Suprapubic skin (tissue), 4 donors: ENCODE measurements at places on chromosomes 4 and X.

DNA sequence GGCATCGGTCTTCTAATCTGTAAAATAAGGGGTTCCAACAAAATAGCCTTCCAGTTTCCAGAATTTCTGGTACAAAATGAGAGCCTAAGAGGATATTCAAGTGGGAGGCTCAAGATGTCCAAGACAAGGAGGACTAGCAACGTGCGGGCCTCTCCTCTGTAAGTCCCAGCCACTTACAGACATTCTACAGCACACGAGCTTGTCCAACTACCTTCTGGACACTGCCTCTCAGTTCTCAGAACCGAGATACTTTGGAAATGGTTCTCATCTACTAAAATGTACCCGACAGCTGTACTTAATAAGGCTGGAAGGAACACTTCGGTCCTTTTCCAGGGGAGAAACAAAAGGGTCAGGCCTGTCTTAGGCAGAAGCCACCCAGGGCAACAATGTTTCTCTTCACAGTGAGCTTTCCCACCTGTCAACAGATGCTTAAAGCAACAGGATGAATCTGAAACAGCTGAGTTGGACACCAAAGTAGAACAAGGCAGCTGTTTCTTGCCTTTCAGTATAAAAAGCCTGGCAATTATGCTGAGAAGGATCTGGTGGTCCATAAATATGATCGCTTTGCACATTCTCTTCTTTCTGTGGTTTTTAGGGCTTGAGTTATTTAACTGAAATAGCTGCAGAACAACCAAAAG, 127.0 kb downstream of the HS6ST2 start:
- no peak for DNase-seq

DNA sequence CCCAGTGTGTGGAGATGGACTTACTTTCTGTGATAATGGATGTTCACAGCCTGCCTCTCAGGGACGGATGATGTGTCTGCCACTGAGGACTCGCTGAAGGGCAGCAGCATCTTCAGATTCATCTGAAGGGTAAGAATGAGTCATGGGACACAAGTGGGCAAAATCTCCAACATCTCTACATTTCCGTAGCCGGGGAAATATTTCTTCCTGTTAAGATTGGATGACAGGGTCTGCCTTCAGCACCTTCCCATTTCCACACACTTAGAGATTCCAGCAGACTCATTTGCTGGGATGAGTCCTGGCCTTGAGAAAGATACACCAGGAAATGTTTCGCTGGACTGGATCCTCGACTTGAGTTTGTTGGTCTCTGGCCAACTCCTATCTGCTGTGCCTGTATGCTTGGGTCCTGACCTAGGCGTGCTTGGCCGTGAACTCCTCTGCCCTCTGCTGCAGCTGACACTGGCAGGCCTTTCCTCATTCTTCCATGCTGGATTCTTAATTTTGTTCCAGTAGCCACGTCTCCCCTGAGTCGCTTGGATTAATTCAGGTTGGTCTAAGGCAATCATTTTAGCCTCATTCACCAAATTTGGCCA, 46.5 kb upstream of the SOD3 start:
- no peak for DNase-seq

GRCh38 chr4:142366769-142367181, 479.3 kb downstream of the INPP4B start:
- DNase-seq, result no peak

DNA sequence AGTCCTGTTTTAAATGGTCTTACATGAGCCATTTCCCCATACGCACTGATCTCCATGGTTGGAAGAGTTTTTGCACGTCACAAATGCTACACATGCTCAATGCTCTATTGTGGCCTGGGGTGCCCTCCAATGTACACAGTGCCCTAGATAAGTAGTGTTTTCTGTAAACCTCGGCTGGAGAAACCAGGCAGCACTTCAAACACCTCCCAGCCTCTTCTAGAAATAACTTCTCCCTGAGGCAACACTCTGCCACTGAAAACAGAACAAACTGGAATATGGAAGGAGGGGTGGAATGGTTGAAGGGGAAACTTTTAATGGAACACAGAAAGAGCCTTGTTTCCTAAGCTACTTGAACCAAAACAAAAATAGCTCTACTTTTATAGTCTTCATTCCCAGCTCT, 123.9 kb upstream of the CBR4 start:
- no peak for DNase-seq

GRCh38 chr4:126552321-126552720, 1080.4 kb upstream of the INTU start:
- DNase-seq, result no peak

GRCh38 chr4:150265806-150266205, 187.6 kb downstream of the DCLK2 start:
- no peak for DNase-seq
